ENCODE measurements at places on chromosomes 12 and 14.

DNA sequence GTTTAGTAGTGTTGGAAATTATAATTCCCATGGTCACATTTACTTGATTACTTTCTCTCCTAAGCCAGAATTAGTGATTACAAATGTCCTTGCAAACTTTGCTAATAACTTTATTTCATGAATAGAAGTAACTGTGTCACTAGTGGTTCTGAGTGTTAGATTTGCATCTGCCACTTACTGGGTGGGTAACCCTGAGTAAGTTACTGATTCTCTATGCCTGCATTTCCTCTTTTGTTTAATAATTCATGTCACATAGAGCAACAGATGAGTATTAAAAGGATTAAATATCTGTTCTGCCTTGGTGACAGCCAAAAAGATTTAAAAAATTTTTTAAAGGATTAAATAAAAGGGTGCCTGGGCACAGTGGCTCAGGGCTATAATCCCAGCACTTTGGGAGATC, 78.6 kb downstream of the BHLHE41 start:
- no peak for DNase-seq

DNA sequence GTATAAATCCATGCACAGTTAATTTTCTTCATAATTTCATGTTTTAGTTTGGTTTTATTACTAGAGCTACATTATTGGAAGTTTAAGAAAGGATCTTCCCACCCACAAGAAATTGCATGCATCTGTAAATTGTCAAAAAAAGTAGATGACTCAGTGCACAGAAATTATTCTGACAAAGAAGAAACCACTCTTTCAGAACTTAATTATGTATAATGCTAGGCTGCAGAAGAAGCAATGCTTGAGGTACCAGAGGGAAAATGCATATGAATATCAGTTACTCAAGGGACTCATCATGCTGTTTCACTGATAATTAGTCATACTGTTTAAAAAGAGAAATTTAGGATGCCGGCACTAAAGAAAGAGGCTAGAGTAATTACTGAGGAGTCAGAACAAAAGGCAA, 147.0 kb downstream of the SLC16A7 start:
- DNase-seq = no peak

DNA sequence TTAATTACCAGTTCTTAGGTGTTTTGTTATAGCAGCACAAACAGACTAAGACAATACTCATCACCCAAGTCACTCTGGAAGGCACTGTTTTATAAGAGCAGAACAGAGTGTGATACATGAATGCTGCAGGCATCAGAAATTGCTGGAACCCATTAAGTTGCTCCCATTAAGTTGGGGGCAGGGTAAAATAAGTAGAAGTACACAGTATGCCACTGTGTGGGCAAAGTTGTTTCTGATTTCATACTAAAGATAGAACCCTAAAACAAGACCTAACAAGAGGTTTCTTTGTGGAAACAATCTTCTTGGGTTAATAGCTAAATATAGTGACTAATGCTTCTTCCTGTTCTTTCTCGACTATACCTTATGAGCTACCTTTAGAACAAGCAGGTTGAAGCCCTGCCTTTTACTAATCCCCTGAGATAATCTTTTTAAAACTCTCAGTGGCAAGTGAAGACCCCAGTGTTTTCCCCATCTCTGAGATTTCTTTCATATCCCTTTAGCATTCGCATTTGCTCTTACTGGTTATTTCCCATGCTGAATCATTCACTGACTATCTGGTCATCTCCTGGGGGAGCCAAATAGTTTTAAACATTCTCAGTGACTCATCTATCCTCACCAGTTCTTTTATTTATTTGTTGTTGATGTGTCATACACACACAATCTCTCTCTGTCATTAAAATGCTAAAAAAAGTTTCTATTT, 52.3 kb downstream of the SOCS2 start:
- no peak for DNase-seq

DNA sequence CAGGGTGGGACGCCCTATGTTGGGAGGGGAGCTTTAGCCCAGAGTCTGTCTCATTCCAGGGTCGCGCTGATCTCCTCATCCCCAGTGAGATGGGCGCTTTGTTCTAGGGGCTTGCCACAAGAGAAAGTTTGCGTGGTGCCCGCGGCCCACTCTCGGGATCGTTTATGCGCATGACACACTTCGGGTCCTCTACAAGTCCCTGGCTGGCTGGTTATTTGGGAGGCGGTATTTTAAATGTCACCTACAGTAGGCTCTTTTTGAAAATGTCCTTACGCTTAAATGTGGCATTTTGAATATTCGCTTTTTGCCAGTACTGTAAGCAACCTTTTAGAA, 541 bp downstream of the GOLT1B start:
- no peak for DNase-seq

DNA sequence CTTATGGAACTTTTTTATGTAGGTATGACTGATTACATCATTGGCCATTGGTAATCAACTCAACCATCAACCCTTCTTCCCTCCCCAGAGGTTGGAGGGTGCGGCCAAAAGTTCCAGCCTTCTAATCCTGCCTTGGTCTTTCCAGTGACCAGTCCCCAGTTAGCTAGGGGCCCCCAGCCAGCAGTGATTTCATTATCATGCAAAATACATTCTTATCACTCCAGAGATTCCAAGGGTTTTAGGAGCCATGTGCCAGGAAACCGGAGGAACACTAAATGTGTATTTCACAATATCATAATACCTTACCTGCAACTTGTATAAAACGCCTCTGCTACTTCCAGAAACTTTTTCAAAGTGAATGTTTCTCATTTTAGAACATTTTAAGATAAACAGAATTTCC, 181.5 kb upstream of the PELI2 start:
- DNase-seq = no peak

GRCh38 chr14:68217791-68218340, 398.3 kb downstream of the RAD51B start:
- DNase-seq = no peak

DNA sequence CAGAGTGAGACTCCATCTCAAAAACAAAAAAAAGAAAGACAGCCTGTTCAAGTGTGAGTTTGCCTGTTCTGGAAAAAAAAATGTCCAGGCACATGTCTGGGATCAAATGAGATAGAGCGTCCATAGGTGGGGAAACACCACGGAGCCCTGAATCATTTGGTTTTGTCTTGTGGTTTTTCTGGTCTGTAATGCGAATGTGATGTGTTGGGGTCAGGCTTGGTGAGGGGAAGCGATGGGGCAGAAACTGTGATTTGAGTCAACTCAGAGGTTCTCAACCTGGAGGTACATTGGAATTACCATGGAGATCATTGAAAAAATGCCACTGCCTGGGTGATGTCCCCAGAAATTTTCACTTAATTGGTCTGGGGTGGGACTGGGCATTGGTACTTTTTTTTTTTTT, 183.9 kb upstream of the PWP1 start:
- DNase-seq = no peak

DNA sequence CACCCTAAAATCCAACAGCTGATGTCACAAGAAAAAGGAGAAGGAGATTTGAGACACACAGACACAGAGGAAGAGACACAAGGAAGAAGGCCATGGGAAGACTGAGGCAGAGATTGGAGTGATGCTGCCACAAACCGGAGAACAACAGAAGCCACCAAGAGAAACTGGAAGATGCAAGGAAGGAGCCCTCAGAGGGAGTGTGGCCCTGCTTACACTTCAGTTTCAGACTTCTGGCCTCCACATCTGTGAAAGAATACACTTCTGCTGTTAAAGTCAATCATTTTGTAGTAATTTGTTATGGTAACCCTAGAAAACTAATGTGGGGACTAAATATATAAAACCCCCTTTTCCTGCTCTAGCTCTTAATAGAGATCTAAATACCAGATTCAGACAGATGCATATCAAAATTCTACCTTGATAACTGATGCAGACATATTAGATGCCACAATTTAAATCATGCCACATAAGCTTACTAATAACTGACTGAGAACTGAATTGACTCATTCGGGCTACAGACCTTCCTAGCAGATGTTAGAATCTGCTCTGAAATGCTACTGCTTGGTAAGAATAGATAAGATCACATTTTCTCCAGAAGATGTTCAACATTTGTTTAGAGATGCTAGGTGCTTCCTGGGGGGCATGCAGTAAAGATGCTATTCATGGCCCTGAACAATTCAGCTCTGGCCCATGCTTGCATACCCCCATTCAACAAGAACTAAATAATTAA, 113.1 kb upstream of the CCND2 start:
- no peak for DNase-seq

- no peak for DNase-seq
Measured at GRCh38 chr12:3431686-3432085, 59.3 kb upstream of the PRMT8 start.

DNA sequence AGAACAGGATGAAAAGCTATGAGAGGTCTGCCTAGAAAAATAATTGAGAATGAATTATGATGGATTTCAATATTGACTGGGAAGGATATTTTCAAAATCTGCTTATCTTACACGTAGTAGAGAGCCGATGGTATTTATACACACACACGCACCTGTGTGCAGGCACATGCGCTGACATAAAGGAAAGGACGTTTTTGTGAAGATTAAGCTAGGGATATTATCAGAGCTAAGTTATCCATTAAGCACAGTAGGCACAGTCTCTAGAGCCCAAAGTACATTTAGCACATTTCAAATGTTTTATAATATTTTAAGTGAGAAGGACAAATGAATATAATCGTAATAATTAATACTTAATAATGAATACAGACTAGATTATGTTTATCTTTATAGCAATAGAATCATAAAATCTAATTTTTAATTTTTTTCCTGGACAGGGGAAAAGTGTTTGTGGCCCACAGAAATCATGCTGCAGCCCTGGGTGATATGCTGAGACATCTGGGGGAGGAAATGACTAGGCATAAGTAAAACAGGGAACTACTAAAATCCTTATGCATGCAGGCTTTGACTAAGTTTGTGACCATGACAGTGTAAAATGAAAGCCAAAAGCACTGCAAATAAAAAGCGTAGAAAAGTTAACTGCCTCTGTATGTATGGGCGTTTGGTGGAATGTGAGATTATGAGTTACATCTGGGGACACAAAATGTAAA, 146.1 kb downstream of the KITLG start:
- no peak for DNase-seq

DNA sequence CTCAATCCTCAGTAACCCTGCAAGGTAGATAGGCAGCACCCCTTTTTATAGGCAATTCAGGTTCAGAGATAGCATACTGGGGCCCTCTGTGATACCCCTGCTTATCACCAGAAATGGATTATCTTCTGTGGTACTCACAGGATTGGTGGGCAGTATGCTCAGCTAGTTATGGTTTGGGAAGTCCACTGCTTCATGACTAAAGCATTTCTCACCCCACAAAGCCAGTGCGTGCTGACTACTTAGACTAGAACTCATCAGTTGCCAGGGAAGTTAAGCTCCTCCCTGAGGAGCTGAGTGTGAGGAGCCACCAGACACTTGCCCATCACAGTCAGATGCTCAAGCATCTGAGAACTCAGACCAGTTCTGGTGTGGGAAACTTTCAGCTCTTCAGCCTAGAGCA, 76.3 kb downstream of the SCAF11 start:
- no peak for DNase-seq

DNA sequence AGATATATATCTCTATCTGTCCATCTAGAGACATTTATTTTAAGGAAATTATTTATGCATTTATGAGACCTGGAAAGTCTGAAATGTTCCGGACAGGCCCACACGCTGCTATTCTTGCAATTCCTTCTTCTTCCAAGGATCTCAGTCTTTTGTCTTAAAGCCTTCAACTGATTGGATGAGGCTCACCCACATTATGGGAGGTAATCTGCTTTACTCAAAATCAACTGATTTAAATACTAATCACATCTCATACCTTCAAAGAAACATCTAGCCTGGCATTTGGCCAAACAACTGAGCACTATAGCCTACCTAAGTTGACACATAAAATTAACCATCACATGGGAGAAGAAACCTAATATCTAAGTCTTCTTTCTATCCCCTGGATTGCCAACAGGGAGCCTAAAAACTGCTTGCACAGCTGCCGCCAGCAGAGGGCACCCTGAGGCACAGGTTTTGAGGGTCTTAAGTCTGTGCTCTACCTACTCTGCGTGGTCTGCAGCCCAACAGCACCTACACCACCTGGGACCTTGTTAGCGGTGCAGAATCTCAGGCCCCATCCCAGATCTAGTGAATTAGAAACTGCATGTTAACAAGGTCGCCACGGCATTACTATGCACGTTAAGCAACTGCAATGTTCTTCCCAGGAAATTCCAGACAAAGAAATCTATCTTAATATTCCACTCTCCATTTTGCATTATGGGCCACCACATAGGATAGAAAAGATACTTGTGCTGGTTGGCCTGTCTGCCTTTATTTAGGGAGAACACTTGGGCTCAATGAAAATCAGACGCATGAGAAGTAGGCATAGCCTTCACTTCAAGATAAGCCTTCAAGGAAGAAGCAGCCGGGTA, 249.7 kb downstream of the FOXG1 start:
- no peak for DNase-seq

DNA sequence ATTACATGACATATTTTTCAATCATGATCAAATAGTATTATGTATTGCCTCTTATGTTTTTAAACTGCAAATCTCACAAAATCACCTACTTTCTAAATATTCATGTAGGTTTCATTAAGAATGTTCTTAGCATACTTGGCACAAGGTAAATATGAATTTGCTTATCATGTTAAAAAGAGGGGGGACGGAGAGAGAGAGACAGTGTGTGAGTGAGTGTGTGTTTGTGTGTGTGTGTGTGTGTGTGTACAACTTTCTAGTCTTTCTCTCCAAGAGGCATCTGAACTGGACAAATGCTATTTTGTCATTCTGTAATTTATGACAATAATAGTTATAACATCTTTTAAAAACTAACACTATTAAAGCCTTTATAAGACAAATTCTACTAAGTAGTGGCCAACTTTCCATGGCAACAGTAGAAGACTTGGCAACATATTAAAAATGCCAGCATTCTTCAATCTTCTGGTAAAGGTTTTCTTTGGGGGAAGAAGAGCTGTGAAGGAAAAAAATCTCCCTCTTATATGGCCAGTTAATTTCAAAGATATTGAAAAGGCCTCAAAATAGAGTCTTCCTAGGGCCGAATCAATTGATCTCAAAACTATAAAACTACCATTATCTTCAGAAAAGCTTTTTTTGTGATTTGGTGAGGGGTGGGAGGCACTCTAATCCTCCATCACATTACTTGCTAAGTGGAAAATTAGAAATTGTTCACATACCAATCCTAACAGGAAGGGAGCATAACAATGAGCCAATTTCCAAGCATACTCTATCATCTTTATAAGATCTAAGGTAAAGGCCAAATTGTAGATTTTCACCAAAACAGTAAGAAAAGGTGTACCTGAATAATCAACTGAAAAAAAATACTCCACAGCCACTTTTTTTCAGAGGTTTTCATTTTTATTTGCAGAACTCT, 28.2 kb downstream of the CDK17 start:
- no peak for DNase-seq

Data from RWPE2 (cell line).